ENCODE measurements at places on chromosomes 12 and 14. TPM values are rescaled to one million over a fixed set of nuclear protein-coding genes. Genes with fewer than 3 reads are reported as not detected.
A peak's percentile ranks its signal among the peaks of the same experiment; 100 is the strongest.

DNA sequence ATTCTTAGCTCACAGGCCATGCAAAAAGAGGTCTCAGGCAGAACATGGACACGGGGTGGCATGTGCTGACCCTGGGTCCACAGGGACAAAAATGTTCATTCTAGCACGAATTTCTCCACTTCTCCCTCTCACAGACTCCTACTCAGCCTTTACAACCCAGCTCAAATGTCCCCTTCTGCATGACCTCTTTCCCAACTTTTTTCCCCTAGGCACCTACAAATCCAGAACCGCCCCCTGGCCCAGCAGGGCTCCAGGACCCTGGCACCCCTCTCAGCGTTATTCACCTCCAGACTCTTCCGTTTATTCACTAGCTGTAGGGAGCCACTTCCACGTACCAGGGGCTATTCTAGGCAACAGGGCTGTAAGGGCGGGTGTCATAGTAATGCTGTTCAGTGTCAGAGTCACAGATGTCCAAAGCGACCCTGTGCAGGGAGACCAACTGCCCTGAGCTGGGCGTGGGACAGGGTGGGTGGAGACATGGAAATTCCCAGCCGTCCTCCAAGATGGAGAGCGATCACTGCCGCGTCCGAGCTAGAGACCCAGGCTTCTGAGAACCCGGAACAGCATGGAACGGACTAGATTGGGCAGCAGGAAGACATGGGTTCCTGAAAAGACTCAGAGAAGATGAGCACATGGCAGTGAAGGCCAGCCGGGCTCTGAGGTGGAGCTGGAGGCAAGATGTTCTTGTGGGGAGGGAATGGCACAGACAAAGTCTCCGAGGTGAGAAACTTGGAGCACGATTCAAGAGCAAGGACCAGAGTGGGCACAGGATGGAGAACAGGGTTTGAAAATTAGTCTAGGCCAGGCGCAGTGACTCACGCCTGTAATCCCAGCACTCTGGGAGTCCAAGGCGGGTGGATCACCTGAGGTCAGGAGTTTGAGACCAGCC, 274.9 kb upstream of the RTL1 start:
- DNase-seq = no peak

DNA sequence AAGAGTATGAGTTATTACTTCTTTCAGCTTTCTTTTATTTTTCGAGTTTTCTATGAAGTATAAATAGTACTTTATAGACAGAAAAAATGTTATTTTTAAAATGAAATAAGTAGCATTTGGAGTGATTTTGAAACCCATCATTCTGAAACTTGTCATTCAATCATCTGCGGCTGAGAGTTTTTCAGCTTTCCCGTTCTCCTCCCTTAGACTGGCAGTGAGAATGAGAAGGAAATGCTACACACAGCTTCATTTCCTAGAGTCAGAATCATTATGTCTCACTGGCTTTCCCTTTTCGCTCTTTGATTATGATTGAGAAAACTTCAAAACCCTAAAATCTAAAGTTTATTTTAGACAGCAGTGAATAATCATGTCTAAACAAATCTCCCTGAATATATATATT, 33.7 kb upstream of the GNPNAT1 start:
- DNase-seq = peak; percentile 15

The SRRM4 gene
- total RNA-seq = not detected

DNA sequence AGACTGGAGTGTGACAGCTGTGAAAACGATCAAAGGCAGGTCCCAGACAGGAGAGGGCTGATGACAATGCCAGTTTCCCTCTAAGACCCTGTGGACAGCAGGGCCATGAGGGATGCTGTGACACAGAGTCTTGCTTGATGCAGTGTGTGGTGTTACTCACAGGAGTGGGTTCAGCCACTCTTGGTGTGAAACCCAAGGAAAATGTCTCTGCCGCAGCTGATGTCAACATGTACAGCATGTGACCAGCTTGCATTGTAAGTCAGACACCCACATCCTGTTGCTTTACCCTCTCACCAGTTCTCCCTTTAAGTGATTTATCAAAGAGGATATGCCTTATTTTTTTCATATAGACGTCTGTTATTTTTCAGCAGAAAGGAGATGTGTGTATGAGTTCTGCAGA, 268.6 kb downstream of the BTG1 start:
- DNase-seq = peak; percentile 91

The GPR135 gene
- 0.74 TPM for total RNA-seq

DNA sequence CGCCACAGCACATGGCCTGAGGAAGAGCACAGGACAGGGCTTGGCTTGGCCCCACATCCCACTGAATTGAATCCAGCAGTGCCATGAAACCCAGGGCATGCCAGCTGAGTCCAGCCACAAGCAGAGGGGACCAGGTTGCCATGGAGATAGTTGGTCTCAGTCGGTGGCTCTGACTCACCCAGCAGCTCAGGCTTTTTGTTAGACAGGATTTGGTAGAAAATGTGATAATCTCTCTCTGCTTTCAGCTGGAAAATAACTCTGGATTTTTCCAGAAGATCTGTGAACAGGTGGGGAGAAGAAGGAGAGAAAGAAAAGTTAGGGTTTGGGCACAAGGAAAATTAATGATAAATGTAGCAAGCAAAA, 4.8 kb downstream of the MYH7 start:
- DNase-seq = no peak

- no peak for DNase-seq
Measured at GRCh38 chr12:124795081-124795948, 68.3 kb downstream of the SCARB1 start.

GRCh38 chr12:86597431-86597830, 341.2 kb upstream of the MGAT4C start:
- DNase-seq = no peak

DNA sequence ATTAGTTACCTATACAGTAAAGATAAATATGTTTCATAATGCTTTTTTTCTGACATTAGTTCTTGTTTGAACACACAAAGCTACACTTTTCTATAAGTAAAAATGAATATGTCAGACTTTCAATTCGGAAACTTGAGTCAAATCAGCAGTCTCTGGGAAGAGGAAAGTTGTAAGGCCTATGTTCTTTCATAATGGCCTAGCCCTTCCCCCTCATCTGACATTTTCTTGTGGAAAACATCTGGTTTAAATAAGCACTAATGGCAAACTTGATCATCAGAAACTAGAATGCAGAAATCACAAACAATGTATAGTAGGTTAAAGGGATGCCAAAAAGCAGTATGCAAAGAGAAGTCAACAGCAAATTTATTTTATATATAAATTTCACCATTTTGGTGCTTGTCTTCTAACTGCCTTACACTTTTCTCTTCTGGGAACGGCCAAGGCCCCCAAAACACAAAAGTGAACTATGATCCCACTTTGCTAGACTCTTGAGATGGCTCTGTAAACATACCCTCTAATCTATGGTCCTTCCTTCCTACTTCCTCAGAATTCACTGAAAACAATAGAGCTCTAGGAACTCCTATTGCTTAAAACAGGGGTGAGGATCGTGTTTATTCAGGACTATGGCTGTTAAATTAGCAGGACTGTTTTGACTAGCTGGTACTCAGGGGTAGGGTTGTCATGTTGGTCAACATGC, 444.1 kb downstream of the RAD51B start:
- DNase-seq = no peak

DNA sequence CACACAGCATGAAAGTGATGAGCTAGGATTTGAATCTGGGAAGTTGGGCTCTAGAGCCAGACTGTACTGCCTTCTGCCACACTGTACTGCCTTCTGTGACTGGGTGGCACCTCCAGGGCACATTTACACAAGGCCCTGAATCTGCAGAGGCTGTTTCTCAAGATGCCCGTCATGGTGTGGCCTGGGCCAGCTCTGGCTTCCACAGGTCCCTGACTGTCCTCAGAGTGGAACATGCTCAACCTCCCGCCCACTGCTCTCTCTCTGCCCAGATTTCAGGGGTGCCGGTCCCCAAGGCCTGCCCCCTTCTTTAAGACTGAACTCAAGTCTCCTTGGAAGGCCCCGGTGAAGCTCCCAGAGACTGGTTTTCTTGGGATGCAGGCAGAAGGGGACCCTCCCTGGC, 50.2 kb downstream of the C14orf132 start:
- DNase-seq = no peak

The RD3L gene
- total RNA-seq = not detected

The TSPAN8 gene
- total RNA-seq = not detected

DNA sequence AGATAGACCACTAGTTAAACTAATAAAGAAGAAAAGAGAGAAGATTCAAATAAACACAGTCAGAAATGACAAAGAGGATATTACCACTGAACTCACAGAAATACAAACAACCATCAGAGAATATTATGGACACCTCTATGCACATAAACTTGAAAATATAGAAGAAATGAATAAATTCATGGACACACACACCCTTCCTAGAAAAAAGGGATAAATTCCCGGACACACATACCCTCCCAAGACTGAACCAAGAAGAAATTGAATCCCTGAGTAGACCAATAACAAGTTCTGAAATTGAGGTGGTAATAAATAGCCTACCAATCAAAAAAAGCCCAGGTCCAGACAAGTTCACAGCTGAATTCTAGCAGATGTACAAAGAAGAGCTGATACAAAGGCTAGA, 187.9 kb downstream of the SEC23A start:
- DNase-seq = no peak

The RPL10L gene
- not detected for total RNA-seq

DNA sequence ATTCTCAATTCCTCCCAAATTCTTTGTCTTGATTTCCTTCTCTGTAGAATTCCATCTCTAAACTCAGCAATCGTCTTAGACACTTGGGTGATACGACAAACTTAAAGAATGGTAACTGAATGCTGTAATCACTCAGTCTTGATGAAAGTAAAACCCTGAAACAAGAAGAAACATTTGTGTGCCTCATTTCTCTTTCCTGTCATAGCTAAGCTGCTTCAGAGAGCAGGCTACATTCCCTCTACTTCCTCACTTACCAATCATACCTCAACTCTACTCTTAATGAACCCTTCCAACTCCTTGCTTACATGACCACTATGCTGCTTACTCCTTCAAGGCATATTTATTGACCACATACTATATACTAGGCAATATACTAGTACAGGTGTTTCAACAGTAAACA, 8.3 kb downstream of the MAP4K5 start:
- DNase-seq = no peak

DNA sequence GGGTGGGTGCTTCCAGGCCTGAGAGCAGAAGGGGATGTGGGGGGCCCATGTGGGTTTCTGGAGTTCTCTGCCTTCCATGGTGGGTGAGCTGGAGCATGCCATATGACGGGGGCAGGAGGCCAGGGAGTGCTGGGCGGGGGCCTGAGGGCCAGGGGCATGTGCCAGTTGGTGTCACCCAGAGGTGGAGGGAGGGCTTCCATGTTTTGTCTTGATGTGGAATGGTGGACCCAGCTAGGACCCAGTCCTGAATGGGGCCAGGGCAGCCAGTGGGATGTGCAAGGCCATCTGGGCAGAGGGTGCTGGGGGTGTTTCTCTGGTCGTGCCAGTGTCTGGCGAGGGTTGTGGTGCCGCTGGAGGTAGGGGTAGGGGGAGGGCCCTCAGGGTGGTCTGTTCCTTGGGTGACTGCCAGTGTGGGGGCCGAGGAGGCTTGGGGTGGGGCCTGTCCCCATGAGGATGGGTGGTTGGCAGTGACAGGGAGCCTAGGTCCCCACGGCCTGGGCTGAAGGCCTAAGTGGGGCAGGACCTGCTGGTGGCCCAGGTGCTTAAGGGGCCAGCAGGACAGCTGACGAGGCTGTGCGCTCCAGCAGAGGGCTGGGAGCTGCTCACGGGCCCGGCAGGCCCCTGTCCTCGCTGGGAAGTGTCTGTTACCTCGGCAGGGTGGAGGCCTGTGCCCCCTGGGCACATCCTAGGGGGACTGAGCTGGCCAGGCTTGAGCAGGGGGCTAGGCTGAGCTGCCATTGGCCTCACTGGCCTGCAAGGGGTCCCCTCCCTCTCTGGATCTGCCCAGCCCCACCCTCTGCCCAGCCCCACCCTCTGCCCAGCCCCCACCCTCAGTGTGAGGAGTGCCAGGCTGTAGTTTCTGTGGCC, 26.8 kb downstream of the CEP170B start:
- no peak for DNase-seq

- no peak for DNase-seq
Measured at GRCh38 chr12:70083677-70084020, 159.6 kb upstream of the CNOT2 start.

GRCh38 chr12:115088328-115088994, 404.5 kb upstream of the TBX3 start:
- DNase-seq = no peak

GRCh38 chr12:54195737-54196347, 7.1 kb upstream of the SMUG1 start:
- DNase-seq = no peak

The FAIM2 gene
- total RNA-seq = 2.1 TPM

GRCh38 chr12:93279565-93280412, 97.9 kb upstream of the NUDT4 start:
- DNase-seq = no peak

DNA sequence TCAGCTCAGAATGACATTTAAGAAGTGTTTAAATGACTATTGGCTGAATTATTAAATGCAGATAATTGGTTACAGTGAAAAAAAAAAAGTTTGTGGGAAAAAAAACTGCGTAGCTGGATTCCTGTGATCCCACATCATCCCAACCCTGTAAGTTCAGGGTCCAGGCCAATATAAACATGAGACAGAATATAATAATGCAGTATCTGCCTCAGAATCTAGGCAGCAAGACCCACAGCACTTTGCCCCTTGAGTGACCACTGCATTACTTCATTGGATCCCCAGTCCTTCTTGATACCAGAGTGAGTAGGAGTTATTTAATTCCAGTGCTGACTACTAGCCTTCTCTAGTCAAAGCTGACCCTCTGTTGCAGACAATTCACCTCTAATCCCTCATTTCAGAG, 272.6 kb downstream of the CCER1 start:
- no peak for DNase-seq

DNA sequence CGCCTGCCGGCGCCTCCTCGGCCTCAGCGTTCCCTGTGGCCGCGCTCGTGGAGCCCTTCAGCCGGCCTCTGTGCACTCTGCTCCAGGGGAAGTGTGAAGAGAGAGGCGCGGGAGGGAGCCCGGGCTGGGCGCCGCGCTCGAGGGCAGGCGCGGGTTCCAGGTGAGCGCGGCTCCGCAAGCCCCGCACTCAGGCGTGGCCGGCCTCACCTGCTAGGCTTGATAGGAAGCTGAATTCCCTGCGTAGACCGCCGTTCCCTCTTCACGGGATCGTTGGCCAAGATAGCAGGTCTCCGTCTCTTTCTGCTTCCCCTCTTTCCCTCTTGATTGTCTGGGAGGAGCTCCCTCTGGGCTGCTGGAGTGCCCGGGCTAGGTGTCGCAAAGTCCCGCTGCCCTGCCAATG, 89.7 kb downstream of the ASCL4 start:
- no peak for DNase-seq

- DNase-seq = peak; percentile 34
Measured at GRCh38 chr12:21773263-21773741, 1.2 kb downstream of the KCNJ8 start.

DNA sequence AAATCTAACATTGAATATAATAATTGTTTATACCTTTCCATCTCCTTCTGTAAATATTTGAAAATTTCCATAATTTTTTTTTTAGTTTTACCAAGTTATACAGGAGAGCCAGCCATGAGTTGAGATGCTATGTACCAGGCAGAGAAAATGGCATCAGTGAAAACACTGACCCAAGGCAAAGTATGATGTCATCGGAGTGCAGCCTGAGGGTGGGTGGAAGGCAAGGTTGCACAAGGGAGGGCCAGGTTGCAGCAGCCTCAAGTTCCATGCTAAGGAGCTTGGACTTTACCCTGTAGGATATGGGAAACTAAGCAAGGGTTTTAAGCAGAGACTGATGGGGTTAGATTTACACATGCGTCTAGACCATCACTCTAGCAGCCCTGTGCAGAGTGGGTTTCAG, 441.1 kb downstream of the BCAT1 start:
- no peak for DNase-seq

- no peak for DNase-seq
Measured at GRCh38 chr12:119869720-119870119, 7.4 kb downstream of the CIT start.

The LGR5 gene
- total RNA-seq = not detected

The FOXN4 gene
- total RNA-seq = not detected
